SJCRH30 (cell line): ENCODE measurements at places on chromosomes 6 and 20. TPM values are rescaled to one million over a fixed set of nuclear protein-coding genes. Genes with fewer than 3 reads are reported as not detected.

GRCh38 chr6:27873021-27873940 is 38.9 kb downstream of the OR2B2 start:
- no peaks in the 10 kb centered on the region for H3K4me1 ChIP-seq
- H3K36me3 ChIP-seq: no peaks in the 10 kb centered on the region
- H3K27me3 ChIP-seq: no peaks in the 10 kb centered on the region
- peak overlapping the region; percentile 59 for H3K4me3 ChIP-seq
- peak; percentile 86 for DNase-seq
- H3K27ac ChIP-seq: peak overlapping the region; percentile 97

The ZSWIM1 gene
- 20.5 and 23.2 TPM in 2 replicates for total RNA-seq

The DNAAF9 gene
- 10.7 and 11.0 TPM in 2 replicates for total RNA-seq

- no peak overlapping the region for H3K27ac ChIP-seq
- no peak for DNase-seq
- no peak overlapping the region for H3K4me3 ChIP-seq
- no peaks in the 10 kb centered on the region for H3K4me1 ChIP-seq
These were observed 77.0 kb upstream of the SGK1 start for GRCh38 chr6:134394905-134395304.

The SOX18 gene
- total RNA-seq: 0.13 and 0.14 TPM in 2 replicates

- no peak overlapping the region for H3K4me3 ChIP-seq
- no peak overlapping the region for H3K27ac ChIP-seq
- no peaks in the 10 kb centered on the region for H3K27me3 ChIP-seq
- DNase-seq: peak; percentile 73
These were observed 13.9 kb downstream of the PMEPA1 start for GRCh38 chr20:57695940-57696339.

GRCh38 chr6:157075549-157076450 is 247.5 kb downstream of the TMEM242 start:
- no peaks in the 10 kb centered on the region for H3K27me3 ChIP-seq
- no peak for DNase-seq
- H3K36me3 ChIP-seq: no peaks in the 10 kb centered on the region
- no peaks in the 10 kb centered on the region for H3K4me1 ChIP-seq
- no peak overlapping the region for H3K4me3 ChIP-seq
- no peak overlapping the region for H3K27ac ChIP-seq

GRCh38 chr6:73523434-73524123 is 2.7 kb upstream of the EEF1A1 start:
- H3K4me1 ChIP-seq: no peaks in the 10 kb centered on the region
- H3K36me3 ChIP-seq: peaks cover 22% of the 10 kb centered on the region
- no peak for DNase-seq
- H3K27me3 ChIP-seq: no peaks in the 10 kb centered on the region
- H3K4me3 ChIP-seq: no peak overlapping the region

The CCDC28A gene
- 9.7 and 12.5 TPM in 2 replicates for total RNA-seq
